ENCODE measurements at places on chromosomes 6 and 20.

DNA sequence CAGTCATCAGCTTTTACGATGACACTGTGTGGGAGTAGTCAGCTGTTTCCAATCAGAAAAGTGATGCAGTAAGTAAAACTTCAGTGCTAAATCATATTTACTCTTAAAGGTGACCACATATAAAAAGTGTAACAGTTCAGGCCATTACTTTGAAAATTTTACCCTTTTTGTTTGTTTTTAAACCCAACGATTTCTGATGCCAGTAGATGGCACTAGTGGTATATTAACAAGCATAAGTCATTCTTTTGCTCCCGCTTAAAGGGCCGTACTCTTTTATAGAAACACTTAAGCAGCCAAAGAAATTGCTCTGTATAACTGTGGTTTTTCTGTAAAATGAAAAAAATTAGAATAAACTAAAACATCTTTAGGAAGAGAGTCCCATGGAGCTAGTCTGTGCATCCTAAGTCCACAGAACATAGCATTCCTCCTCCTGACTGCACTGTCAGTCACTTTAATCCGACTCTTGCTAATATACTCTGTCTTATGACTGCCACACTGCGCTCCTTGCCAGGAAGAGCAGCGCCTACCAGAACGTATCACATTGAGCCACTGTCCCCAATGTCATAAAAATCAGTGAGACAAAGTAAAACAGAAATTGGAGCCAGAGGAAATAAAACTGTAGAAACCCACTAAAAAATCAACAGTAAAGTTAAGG, 25.0 kb downstream of the HEBP2 start:
- peak; percentile 54 for DNase-seq

GRCh38 chr6:139926711-139927110, 552.3 kb upstream of the CITED2 start:
- DNase-seq = peak; percentile 44

- DNase-seq = peak; percentile 64
Measured at GRCh38 chr6:163324688-163325389, 89.7 kb upstream of the QKI start.

- DNase-seq = no peak
Measured at GRCh38 chr20:61451953-61452352, 199.9 kb downstream of the CDH4 start.

DNA sequence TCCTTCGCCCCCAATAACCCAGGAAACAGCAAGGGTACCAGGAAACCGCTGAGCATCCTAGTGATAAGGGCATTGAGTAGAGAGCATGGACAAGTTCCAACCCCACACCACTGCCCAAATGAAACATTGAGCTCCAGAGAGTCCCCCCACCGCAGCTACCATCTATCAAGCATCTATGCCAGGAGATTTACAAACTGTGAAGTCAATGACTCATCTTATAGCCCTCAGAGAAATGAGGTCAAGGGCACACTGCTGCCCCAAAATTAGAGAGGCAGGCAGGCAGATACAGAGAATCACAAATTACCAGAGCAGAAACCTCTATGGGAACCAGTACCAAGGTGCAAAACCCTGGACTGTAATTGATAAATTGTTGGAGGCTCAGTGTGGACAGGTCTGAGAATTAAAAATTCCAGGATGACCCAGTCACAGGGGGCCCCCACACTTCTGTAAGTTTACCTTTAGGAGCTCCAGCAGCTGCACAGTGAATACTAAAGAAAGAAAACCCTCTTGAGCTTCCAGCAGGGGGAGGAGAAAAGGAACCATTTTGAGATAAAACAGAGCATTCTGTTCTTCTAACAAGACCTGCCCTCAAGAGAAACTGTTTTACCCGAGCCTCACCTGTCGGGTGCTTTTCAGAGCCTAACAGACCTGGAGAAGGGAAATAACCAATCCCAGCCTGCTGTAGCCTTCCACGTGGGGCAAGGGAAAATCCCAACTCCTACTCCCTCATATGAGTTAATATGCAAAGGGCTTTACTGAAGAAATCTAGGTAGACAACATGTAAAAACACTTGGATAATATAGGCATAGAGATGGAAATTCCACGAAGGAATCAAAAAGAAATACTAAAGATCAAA, 118.0 kb upstream of the ARID1B start:
- no peak for DNase-seq

DNA sequence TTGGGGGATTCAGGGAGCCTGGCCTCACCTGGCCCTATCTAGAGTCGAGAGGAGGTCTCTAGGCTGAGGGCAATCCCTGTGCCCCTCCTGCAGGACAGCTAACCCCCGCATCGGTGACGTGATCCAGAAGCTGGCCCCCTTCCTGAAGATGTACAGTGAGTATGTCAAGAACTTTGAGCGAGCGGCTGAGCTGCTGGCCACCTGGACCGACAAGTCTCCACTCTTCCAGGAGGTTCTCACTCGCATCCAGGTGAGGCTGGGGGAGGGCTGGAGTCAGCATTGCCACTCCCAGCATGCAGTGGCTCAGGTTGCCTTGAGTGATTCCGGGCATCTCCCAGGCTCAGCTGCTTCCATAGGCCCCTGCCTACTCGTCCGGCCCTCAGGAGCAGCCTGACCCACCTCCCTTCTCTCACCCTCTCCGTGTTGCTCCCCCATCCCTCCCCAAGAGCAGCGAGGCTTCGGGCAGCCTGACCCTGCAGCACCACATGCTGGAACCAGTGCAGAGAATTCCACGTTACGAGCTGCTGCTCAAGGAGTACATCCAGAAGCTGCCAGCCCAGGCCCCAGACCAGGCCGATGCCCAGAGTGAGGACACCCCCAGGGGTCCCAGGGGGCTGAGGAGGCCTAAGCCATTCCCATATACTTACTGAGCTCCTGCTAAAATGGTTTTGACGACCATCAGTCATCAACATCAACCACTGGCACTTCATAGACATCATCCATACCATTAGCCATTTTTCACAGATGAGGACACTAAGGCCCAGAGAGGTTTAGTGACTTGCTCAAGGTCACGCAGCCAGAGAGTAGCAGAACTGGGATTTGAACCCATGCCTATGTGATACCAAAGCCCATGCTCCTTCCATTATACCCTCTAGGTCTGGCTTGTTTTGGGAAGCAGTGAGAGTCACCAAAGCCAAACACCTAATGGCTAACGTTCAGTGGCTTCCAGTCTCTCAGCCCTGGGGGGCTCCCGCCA, 8.3 kb downstream of the FGD2 start:
- no peak for DNase-seq

DNA sequence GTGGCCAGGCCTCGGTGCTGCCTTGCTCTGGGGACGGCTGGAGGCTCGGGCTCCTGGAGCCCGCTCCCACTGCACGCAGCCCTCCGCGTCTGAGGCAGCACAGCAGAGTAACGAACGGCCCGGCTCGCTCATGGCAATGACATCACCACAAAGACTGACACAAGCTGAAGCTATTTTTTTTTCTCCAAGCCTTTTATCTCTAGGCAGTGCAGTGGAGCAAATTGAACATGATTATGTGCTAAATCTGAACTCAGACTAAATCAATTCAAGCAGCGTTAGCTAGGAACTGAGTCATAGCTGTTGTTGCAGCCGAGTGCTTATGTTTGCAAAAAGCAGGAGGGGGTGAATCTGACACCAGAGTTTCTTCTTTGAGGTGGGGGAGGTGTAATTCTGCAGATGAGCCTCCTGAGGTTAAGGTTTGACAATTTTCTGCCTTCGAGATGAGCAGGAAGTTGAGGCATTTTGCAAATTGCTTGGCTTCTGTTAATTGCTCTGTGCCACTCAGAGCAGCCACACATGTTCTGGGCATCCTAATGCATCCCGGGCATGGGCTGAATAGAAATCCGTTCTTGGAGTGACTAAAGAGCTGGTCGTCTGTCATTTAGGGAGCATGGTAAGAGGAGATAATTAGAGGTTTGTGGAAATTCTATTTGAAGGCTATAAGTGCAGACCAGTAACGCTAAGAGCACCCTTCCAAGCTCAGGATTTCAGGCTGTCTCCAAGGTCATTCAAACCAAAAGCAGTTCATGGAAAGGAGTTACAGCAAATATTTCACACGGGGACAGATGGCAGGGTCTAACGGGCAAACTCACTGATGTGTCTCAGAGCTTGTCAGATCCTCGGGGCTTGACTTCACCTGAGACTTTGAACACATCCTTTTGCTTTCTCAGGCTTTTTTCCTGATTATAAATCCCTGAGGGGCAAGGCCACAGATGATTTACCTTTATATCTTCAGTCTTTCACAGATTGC, 155.1 kb upstream of the ENPP5 start:
- peak; percentile 93 for DNase-seq
